Hypothalamus (tissue), 51 donors: ENCODE measurements at places on chromosomes 2 and 18.

- DNase-seq: no peak
Measured at GRCh38 chr2:150167711-150168110, 319.8 kb downstream of the RND3 start.

DNA sequence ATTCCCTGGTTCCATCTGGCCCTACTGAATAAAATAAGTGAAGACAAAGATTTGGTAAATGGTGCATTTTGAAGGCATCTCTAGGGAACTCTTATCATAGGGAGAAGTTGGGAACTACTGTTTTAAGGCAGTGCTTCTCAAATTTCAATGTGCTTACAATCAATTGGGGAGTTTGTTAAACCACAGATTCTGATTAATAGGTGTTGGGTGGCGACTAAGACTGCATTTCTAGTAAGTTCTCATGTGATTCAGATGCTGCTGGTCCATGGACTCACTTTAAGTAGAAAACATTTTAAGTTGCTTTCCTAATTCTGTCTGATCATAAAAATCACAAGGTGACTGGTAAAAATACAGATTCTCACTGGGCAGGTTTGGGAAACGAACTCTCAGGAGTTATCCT, 14.6 kb downstream of the FARSB start:
- no peak for DNase-seq

- DNase-seq: no peak
Measured at GRCh38 chr2:109710505-109711229, 83.4 kb upstream of the RGPD5 start.

GRCh38 chr18:11859903-11860407, 8.7 kb downstream of the CHMP1B start:
- no peak for DNase-seq

GRCh38 chr2:168773719-168774521, 28.5 kb upstream of the NOSTRIN start:
- DNase-seq: no peak

- no peak for DNase-seq
Measured at GRCh38 chr2:67848551-67849285, 214.1 kb downstream of the C1D start.

- DNase-seq: no peak
Measured at GRCh38 chr18:23062011-23062410, 73.3 kb upstream of the CABLES1 start.

GRCh38 chr2:124026503-124026902, 1.4 kb downstream of the CNTNAP5 start:
- no peak for DNase-seq

- DNase-seq: no peak
Measured at GRCh38 chr2:240287496-240288086, 147.1 kb upstream of the OTOS start.

GRCh38 chr2:225037415-225038230, 4.6 kb downstream of the DOCK10 start:
- DNase-seq: no peak

DNA sequence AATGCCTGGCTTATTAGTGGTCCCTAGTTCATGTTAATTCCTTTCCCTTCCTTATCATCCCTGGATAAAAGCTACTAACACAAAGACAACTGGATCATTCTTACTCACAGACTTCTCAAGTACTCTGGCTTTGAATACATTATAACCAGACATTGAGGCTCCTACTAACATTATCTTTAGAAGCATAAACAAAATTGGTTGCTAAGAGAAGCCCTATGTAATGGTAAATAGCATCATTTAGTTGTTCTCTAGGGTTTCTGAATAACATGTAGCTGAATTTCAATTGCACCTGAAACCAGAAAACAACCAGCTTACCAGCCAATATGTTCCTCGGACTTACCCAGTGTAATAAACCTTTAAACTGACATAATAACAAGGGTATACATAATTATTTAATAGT, 114.1 kb upstream of the NCKAP5 start:
- DNase-seq: no peak

- DNase-seq: no peak
Measured at GRCh38 chr18:75574187-75574586, 146.7 kb upstream of the SMIM21 start.

DNA sequence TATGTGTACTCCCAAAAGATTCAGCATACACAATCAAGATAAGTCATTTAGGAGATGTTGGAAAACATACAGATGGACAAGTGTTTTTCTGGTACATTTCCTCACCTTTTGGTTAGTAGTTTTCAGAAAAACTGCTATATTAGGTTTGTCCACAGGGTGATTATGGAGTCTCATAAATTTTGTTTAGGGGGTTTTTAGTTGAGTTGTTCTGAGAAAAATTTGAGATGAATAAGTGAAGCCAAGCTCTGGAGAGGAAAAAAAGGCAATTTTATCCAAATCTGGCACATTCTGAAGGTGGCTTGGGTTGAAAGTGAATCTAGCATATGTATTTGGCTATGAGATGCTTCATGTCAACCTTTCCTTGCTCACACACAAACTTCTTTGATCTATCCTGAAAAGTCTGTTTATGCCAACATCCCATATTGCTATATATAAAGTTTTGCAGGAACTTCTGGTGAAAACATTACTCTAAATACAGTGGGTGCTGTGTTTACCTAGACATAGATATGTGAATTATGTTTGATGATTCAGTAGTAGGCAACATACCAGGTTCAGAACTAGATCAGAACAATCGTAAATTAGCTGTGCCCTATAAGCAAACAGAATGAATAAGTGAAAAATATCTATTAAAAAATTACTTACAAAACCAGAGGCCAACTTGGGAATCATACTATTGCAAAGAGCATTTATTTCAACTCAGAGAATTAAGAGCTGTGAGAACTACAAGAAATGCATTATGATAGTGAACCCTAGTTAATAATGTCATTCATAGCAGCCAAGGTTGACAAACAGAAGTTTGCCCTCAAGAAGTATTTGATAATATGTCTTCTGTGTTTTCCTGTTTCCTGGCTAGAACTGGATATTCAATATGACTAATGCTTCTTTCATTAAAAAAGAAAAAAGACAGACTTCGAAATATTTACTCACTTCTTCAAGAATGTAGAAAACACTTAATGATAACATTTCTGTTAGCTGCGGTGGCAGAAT, 552.0 kb downstream of the IRS1 start:
- DNase-seq: no peak

GRCh38 chr2:56981554-56981953, 797.8 kb downstream of the CCDC85A start:
- DNase-seq: no peak

DNA sequence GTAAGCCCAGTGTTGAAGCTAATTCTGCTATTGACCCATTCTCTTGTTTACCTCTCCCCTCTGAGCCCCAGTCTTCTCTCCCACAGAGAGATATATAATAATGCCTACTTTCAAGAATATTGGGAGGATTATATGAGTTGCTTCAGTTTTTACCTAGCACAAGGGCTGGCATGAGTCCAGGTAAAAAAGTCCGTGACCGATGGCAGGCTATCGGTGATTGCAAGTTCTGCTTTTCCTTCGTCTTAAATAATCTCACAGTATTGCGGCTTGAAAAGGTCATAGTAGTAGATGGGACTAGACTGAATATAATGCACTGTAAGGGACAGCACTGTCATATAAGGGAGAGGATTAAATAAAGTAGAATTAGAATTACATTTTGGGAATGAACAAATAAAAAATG, 77.6 kb downstream of the KIF5C start:
- no peak for DNase-seq

DNA sequence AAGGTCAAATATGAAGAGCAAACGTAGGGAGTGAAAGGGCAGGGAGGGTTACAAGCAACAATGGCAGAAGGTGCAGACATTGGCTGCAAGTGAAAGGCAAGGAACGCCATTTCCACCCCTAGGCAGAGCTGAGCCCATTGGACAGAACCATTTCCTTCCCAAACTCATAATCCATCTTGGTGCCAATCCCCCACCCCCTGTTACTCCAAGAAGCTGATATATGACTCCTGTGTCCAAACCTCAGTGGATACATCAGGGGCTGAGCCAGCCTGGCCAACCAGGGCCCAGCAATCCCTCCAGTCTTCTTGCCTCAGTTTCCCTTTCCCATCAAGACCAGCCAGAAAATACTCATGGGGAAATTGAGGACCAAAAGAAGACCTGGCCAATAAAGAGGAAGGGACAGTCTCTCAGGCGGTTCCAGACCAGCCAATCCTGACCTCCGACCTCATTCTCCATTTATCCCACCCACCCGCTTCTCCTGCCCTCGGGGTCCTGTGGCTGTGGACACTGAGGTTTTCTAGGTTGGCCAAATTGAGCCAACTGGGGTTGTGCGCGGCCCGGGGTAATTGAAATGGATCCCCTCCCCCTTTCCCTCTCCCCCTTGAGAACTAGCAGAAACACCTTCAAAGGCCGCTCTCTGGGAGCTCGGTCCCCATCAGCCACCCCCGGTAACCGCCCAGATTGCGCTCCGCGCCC, 24.8 kb downstream of the TNS1 start:
- DNase-seq: no peak

- no peak for DNase-seq
Measured at GRCh38 chr2:180050246-180050645, 43.1 kb upstream of the CWC22 start.

DNA sequence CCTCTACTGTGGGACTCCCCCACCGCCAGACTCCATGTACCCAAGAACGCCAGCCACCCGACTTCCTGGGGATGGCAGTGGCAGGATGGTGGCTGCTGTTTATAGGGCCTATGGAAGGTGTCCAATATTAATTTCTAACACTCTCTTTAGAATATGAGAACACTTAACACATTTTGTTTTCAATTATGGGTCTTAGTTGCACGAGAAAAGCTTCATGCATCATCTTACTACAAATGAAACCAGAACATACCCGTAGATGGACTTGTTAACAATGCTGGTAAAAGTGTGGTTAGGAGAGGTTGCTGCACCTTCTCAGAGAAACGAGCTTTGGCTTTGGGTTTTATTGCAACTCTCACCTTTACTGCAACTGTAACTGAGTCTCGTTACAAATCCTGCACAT, 335.6 kb upstream of the ID2 start:
- no peak for DNase-seq

DNA sequence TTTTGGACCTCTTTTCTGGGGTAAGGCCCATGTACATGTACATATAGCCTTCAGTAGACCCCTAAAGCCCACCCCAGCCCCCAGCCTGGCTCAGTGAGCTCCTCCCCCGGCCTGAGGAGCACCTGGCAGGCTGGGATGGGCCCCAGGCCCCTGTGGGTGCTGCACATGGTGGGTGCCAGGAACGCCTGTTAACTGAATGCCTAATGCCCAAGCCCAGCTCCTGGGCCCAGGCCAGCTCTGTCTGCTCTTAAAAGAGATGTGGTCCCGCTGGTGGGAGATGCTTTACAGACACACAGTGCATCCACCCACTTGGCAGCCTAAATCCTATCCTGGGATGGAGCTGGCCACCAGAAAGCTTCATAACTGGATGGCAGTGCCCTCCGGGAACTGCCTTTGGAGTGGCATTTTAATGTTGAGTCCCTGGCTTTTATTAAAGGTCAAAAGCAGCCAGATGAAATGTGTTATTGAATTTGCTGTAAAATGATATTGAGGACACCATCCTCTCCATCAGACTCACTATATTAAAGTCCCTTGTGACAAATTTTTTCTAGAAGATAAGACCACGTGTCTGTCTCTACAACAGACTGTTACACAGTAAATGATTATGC, 7.7 kb upstream of the OXER1 start:
- no peak for DNase-seq

GRCh38 chr2:105320651-105321215, 8.8 kb downstream of the TGFBRAP1 start:
- DNase-seq: no peak

GRCh38 chr2:128601298-128602037, 282.8 kb upstream of the HS6ST1 start:
- no peak for DNase-seq

GRCh38 chr2:159855143-159855542, 57.1 kb upstream of the CD302 start:
- no peak for DNase-seq

DNA sequence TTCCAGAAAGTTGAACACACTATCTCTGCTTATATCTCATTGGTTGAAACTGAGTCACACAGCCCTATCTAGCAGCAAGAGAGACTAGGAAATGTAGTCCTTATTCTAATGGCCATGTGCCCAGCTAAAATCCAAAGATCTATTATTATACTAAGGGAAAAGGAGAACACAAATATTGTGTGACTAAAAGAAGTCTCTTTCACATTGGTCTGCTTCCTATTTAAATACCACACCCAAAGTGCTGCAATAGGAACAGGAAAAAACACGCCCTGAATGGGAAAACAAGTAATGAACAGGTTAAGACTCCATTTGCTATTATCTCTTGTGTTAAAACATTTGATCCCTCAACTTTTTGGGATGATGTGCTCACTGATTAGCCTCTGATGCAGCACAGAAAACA, 86.8 kb upstream of the BARD1 start:
- no peak for DNase-seq

DNA sequence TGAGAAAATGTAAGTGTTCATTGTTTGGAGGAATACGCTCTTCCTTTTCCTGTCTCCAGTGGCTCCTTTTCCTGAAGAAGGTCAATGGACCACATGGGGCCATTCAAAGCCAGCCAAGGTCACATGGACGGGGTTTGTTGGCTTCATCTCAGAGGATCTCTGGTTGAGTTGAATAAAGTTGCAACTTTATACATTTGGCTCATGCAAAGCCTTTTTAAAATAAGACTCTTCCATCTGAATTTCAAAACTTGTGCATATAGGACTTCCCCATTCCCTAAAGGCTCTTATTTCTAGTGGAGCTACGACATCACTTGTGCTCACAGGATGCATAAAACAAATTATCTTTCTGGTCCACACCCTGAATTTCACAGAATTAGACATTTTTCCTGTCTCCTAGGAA, 235.5 kb downstream of the CMPK2 start:
- DNase-seq: no peak

GRCh38 chr2:30778611-30779010, 28.6 kb downstream of the CAPN13 start:
- no peak for DNase-seq

DNA sequence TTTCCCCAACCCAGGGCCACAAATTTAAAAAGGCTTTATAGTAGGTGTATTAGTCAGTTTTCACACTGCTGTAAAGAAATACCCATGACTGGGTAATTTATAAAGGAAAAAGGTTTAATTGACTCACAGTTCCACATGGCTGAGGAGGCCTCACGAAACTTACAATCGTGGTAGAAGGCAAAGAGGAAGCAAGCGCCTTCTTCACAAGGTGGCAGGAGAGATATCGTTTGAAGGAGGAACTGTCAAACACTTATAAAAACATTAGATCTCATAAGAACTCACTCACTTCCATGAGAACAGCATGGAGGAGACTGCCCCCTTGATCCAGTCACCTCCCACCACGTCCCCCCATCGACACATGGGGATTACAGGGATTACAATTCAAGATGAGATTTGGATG, 70.4 kb downstream of the FECH start:
- DNase-seq: no peak

GRCh38 chr2:19881908-19882265, 19.9 kb downstream of the TTC32 start:
- DNase-seq: no peak
